COR-L47 (cell line): ENCODE measurements at places on chromosomes 6 and 20.

DNA sequence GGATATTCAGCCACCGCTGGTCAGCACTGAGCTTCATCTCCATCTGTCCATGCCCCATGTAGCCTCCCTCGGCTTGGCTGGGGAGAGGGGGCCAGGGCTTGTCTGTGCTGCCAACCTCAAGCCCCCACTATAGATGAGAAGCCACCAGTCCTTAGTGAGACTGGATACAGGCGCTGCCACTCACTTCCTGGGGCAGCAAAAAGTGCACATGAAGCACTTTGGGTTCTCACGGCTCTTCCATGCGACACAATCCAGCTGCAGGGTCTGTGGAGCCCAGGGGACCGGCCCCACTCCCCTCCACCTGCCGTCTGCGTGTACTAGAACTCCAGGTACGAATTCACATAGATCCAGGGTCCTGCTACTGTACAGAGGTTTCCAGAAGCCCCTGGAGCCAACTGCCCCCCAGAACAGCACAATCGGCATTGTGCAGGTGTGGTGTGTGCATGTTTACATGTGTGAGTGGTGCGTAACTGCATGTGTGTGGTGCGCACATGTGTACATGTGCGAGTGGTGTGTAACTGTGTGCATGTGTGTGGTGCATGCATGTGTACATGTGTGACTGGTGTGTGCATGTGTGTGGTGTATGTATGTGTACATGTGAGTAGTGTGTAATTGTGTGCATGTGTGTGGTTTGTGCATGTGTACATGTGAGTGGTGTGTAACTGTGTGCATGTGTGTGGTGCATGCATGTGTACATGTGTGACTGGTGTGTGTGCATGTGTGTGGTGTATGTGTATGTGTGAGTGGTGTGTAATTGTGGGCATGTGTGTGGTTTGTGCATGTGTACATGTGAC lies 4.9 kb downstream of the FRMD1 start:
- no peak for DNase-seq

DNA sequence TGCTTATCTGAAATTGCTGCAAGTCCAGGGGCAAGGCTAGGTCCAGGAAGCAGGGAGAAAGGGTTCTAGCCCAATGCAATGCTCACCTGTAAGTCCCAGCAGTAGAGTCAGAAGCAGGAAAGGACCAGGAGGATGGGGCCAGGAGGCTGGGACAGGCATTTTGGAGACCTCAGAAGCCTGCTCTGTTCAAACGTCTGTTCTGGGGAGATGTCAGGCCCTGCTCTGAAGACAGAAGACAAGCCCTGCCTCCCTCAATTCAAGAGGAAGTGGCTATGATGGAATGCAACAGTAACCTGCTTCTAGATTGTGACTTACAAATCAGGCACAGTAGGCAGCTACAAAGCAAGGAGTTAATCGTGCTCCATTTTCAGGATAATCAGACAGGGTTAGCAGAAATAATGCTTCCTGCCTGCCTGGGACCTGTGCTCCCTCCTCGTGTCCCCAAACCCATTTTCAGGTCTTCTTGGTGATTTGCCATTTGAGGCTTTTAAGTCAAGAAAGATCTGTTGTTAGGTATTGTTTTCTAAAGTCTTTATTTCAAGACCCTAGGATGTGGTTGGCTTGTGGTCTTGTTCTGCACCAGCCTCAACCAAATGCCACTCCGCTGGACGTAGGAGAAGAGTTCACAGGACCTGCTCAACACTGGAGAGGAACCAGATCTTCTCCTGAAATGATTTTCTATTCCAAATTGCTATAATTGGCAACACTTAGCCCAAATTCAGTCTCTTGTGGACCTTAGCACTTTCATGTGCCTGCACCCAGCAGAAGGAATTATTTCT lies at the start of gene SIRPG:
Gene SIRPG, minus strand, starts transcription at position 224 of the 779 bp plus-strand sequence. Its CDS starts 65 bp downstream, at position 159.
- no peak for DNase-seq

GRCh38 chr20:21189761-21190523 lies 64.1 kb downstream of the KIZ start:
- peak; percentile 87 for DNase-seq

- no peak for DNase-seq
Measured at GRCh38 chr6:132698608-132699007, 15.2 kb downstream of the VNN1 start.

GRCh38 chr20:40711079-40711478 lies 22.0 kb upstream of the MAFB start:
- DNase-seq, result no peak

DNA sequence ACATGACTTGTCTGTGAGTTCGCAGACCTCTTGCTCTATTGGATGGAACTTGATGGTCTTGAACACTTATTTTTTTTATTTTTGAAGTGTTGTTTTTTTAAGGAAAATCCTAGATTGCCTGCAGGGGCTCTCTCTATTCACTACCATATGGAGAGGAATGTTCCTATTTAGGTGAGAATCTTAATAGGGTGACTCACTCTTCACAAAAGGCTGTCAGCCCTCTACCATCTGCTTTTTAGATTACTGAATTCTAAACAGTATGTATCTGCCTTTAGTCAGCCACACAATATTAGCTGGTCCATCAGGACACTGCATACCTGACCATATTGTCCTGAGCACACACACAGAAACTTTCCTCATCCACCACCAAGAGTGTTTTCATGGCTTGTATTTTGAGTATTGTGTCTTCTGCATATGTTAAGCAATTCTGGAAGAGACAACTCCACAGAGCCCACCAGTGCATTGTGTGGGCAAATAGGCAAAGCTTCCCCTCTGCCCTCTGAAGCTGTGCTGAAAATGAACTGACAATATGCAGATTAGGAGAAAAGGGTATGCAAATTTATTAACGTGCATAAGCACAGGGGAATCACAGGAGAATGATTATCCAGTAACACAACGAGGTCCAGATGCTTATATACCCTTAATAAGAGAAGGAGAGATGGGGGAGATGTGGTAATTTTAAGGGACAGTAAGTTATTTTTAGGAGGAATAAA lies 6.6 kb upstream of the BTBD9 start:
- DNase-seq, result no peak

GRCh38 chr6:139522511-139523220 lies 148.2 kb upstream of the CITED2 start:
- DNase-seq, result no peak

DNA sequence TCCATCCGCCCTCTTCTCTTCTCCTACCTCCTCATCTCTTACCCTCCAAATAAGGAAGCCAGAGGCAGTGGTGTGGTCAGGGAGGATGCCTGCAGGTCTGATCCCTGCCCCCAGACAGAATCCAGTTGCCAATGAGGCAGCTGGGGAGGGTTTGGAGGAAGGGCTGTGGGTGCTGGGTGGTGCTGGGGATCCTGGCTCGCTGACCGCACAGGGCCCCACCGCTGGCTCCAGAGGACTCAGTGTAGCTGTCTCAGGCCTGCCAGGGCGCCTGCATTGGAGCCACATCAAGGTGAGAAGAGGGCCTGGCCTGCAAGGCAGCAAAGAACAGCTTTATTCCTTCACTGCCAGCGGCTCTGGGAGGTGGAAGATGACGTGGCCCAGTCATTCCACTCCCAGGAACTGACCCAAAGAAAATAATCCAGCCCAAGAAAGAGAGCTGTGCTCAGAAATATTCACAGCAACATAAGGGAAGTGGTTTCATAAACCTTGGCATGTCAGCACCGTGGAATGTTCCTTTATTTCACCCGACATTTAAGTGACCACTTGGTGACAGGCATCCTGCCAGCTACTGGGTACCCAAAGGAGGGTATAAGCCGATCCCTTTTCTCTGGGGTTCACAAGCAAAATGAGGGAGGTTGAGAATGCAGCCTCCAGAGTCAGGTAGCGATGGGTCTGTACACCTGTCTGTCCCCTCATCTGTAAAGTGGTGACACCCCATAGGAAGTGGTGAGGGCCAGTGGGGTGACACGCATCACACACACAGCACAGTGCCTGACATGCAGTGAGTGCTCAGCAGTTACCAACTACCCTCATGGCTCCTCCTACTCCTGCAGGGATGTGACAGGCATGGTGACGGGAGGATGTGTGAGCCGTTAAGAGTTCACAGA lies 125.1 kb downstream of the SNX5 start:
- no peak for DNase-seq

GRCh38 chr6:46760925-46761324 lies 14.2 kb downstream of the ANKRD66 start:
- DNase-seq, result no peak

- peak; percentile 3 for DNase-seq
Measured at GRCh38 chr6:131419702-131420101, 153.3 kb upstream of the ARG1 start.

GRCh38 chr6:73644030-73644429 lies 9.8 kb downstream of the SLC17A5 start:
- DNase-seq, result no peak

DNA sequence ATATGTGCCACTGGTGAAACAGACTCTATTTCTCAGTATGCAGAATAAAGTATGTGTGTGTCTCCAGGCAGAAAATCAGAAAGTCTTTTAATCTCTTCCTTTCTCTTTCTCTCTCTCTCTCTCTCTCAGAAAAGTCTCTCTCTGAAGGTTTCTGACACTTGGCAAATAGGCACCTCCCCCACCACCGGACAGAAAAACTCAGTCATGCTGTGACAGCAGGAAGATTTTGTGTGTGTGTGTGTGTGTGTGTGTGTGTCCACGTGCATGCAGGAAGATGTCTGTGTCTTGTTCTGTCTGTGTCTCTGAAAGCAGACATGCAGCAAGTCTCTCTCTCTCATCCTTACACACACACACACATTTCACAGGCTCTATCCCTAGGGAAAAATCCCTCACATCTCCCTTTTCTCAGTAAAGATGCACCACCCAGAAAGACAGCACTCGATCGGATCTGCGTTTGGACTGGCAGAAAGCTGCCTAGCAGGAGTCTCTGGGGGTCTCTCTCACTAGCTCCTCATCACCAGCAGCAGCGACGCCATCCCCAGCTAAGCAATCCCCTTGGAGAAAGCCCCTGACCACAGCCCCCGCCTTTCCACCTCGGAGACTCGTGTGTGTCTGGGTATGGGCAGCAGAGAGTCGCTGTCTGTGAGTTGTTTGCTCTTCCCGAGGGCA lies 98.3 kb downstream of the EDN3 start:
- no peak for DNase-seq

GRCh38 chr6:12208190-12208589 lies 82.0 kb upstream of the EDN1 start:
- no peak for DNase-seq

GRCh38 chr6:132483779-132484679 lies 28.9 kb downstream of the STX7 start:
- DNase-seq, result peak; percentile 30

DNA sequence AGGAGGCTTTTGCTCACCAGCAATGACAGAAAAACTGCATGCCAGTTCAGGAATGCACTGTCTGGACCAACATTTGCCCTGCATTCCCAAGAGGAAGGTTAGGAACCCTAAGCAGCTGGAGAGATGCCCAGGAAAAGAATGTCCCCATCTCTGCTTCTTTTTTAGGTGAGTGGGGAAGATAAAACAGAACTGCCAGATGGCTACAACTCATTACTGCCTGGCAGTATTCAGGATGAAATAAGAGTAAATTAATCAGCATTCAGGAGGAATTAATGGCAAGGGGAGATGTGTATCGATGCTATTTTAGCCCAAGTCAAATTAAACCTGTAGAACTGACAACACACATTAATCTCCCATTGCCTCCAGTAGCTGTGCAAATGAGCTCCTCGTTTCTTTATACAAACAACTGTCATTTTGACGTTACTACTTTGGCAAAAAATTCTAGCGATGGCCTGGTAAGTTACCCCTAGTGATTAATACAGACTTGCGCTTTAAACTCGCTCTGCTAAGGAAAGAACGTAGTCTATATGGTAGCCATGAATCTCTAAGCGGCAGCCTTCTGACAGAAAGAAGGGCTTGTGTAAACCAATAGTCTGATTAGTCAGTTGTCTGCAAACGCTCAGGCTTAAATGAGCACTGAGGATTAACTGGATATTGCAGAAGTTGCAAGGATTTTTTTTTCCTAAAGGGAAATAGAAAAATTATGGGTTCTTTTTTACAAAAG lies 16.7 kb upstream of the SMLR1 start:
- no peak for DNase-seq

- no peak for DNase-seq
Measured at GRCh38 chr6:38789256-38789655, 74.1 kb downstream of the DNAH8 start.

DNA sequence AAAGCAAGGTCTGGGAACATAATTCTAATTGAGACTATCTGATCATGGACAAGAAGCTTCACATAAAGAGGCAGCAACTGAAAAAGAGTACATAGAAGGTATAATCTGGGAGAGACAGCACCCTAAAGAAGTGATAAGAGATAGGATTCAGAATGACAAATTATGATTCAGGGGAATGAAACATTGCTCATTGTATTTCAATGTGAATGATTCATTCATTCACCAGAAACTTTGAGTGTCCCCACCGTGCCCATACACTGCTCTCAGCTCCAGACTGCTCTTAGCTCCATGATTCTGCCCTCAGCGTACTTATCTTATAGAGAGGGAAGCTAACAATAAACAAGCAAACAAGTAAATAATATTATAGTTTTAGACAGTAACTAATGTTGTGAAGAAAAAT lies 329.3 kb upstream of the IRAK1BP1 start:
- DNase-seq, result no peak

GRCh38 chr6:16743664-16744210 lies 17.5 kb downstream of the ATXN1 start:
- DNase-seq, result no peak

DNA sequence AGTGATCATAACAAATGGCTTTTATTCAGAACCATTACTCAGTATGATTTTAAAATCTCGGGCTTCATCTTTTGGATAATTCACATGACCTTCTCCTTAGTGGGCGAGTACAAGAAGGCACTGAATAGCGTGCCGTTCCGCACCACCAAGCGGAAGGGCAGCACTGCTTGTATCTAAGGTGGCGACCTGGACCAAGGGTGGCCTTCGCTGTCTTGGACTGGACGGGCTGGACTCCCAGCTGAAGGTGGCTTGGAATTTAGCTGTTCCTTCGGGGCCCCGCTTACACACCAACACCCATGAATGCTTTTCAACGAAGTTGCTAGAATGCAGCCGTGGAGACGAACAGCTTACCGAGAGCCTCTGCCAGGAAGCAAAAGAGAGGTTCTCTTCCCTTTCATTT lies 168.6 kb upstream of the AGPAT4 start:
- DNase-seq, result no peak

DNA sequence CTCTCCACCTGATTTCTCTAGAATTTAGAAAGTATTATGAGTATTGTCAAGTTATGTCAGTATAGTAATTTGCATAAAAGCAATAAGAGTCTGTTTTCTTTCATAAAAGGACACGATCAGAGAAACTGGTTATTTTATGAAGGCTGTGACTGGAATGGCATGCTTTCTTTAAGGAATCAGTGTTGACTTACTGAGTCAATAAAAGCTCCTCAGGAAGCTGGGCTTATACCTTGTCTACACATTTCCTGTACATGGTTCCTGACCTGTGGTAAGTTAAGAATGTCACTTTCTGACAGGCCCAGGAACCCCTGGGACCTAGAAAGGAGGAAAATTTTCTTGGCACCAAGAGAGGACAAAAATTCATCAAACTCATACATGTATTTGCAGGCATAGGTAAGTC lies 1224.0 kb upstream of the ADGRB3 start:
- no peak for DNase-seq

DNA sequence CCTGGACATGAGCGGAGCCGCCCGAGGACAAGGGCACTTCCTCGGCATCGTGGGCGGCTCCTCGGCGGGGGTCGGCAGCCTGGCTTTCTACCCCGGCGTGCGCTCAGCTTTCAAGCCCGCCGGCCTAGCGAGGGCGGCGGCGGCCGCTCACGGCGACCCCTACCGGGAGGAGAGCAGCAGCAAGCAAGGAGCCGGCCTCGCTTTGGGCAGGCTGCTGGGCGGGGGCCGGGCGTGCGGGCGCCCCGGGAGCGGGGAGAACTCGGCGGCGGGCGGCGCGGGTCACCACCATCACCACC lies 6.7 kb downstream of the PRDM13 start:
- DNase-seq, result peak; percentile 63
